Cardiac atrium fibroblast (primary cell): ENCODE measurements at places on chromosomes 12 and 14. TPM values are rescaled to one million over a fixed set of nuclear protein-coding genes. Genes with fewer than 3 reads are reported as not detected.

OLR1 gene
- not detected in 2 replicates for total RNA-seq

MYO1A gene
- not detected in 2 replicates for total RNA-seq

LRRC9 gene
- total RNA-seq = not detected in 2 replicates

AICDA gene
- total RNA-seq = not detected in 2 replicates

KCNH3 gene
- 0.54 TPM in 1 of 2 replicates, not detected in the other for total RNA-seq
